ENCODE measurements at places on chromosomes 5 and 9.

DNA sequence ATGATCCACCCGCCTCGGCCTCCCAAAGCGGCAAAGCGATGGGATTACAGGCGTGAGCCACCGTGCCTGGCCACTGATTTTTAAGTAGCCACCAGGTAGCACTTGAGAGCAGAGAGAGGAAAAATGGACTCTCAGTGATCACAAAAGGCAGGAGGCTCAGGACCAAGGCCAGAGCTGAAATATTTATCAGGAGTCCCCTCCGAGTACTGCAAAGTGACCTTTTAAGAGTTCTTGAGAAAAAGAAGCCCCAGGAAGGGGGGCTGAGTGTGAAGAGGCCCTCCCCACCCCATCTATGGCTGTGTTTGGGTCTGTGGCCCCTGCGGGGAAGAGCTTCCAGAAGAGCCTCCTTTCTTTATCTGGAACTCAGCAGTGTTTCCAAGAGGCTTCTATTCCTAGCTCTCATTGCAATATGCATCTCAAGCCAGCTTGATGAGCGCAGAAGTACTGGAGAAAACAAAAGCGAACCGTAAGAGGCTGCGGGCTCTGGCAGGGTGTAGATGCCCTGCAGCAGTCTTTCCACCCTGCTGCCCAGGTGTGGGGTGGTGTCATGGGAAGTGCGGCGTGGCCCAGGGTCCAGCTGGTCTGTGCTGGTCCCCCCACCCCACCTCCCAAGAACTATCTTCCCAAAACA is 75.5 kb upstream of the CDK20 start:
- no peak for DNase-seq

DNA sequence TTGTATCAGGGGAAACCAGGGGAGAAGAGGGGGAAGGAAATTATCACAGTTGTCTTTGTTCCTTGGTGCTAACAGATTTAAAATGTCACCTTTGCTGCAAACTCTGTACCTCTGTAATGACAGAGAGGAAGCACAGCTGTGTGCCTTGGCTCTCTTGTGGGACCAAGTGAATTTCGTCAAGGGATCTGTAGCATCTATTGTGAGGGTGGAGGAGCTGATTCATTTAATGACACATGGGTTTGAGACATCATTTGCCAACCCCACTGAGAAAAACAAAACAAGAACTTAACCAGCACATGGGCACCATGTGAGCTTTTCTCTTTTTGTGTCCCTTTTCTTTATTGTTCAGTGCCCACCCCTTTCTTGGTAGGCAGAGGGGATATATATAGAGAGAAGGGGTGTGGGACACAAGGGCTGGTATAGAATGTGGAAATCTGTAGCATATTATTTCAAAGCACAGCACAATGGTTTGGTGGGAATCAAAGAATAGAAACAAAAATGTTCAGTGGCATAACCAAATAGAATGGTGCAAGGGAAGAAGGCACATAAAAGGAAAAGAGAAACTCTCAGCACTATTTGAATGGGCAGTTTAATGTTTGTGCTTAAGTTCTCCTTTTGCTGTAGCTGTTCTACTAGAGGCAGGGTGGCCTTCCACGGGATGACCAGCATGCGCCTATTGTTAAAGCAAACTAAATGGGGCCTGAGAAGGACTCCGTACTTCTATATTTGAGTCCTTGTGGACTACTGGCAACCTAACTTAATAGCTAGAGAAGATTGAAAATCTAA is 63.3 kb downstream of the LIX1 start:
- DNase-seq: no peak

- no peak for DNase-seq
These were observed 147.6 kb downstream of the RPS23 start for GRCh38 chr5:82130602-82131001.

DNA sequence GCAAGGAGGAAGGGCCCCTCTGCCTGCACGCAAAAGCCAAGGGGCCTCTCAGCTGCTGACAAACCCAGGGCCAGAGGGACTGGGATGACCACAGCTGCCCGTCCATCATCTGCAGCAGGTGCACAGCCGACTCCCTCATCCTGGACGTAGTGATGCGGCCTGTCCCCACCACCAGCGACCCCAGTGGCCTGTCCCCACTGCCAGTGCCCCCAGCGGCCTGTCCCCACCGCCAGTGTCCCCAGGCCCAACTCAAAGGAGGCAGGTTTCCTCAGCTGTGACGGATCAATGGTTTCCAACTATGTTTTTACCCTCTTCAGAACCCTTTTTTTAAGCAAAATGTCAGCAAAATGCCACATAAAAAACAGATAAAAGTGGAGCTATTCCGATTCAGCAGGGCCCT is 62.5 kb downstream of the VAV2 start:
- no peak for DNase-seq

GRCh38 chr9:83966209-83966582 is 13.8 kb downstream of the HNRNPK start:
- DNase-seq: no peak

- no peak for DNase-seq
These were observed 118.5 kb upstream of the ERCC6L2 start for GRCh38 chr9:95756986-95757385.

DNA sequence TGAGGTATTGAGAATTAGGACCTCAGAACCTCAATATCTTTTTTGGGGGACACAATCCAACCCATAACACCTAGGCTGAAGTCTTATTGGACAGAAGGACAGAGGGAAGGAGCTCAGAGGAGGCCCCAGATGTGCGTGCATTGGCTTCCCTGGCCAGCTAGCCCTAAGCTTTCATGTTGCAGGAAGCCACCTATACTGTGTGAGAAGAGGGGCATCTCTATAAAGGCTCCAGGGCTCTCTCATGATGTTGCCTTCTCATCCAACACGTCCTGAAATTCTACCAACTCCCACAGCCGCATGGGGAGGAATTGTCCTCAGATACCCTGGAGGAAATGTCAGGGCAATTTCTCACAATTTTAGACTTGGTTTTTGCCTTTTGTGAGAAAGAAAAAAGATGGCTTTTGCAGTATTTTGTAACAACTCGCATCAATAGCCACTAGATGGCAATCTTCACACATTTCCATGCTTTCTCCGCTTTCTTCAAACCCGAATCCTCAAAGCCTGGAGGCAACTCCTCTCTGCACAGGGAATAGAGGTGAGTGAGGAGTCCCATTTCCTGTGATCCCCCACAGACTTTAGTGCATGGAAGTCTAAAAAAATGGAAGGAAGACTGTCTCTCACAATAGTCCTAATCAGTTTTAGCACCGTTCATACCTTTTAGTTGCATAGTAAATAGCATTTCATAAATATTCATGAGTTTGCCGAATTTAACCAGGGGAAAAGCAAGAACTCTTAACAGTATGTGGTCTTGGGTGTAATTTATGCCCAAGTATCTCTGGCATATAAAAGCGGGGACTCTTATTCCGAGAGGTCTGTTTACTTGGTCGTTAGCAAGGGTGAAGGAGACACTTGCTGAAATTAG is 7.4 kb upstream of the PPP3R2 start:
- DNase-seq: peak; percentile 85

- peak; percentile 26 for DNase-seq
These were observed 49.2 kb downstream of the ANXA2R start for GRCh38 chr5:42990892-42991291.

DNA sequence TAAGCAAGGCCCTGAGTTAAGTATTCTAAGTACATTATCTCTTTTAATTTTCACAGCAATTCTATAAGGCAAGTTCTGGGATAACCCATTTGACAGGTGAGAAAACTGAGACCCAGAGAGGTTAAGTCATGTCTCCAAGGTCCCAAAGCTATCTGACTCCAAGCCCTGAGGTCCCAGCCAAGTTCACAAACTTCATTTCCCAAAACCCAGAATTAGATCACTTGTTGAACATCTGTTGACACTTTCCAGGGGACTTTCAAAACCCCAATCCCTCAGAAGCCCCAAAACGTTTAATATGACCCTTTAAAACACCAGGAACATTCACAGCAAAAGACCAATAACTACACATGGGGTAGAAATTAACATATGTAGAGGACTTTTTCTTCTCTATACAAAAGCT is 72.0 kb downstream of the SH3TC2 start:
- DNase-seq: no peak

- DNase-seq: peak; percentile 84
These were observed 13.3 kb downstream of the CAPSL start for GRCh38 chr5:35924950-35925722.

- DNase-seq: peak; percentile 62
These were observed 31.8 kb upstream of the ERAP2 start for GRCh38 chr5:96844481-96844990.

- no peak for DNase-seq
These were observed 19.6 kb downstream of the TENT4A start for GRCh38 chr5:6732634-6733410.

DNA sequence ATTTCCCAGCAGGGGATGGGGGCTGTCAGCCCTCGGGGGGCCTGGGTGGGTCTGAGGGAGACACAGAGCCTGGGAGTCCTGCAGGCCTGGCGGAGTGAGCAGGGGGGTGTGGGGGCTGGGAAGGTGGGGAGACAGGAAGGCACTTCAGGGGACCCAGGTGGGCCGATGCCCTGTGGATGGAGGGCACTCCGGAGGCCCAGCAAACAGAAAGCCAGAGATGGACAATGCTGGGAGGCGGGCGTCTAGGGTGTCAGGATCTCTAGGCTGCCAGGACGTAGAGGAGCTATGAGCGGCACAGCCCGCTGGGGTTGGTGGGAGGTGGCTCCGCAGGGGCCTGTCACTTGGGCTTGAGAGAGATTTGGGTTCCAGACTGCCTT is 87.6 kb upstream of the COL5A1 start:
- DNase-seq: no peak

DNA sequence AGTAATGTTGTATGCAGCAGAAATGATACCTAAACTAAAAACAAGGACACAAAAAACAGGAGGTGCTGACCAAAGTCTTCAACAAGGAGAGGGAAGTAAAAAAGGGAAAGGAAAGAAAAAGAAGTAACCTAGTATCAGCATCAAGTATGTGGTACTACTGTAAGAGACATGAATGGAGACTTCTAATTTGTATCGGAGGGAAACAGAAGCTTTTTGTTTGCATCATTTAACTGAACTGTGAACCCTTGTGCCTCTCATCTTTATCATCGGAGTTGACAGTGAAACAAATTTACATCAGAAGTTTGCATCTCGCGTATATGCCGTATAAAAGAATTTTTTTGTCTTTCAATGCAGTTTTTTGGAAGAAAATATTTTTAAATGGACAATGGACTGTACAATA is 6.3 kb downstream of the SRP19 start:
- DNase-seq: no peak

DNA sequence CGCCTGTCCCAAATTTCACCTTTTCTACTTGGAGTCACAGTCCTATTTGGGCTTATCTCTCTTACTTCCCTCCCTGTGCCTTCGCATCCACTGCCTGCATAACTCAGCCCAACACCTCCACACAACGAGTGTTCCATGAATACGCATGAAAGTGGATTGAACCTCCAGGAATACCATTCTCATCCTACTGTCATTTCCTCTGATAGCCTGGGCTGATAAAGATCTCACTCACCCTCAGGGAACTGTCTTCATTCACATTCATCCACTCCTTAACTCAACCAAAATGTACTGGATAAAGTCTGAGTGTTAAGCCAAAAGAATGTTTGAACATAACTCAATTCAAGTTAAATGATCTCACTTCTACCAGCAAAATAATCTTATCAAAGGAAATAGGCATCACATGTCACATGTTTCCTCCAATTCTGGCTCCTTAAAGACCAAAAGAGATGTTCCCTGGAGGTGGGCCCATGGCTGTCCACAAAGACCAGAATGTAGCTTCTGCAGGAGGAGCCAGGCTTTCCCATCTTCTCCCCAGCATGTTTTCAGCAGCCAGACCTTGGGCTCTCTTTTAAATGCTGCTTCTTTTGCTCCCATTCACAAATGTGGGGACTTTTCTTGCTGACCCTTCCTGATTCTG is 28.4 kb upstream of the TRIO start:
- no peak for DNase-seq

DNA sequence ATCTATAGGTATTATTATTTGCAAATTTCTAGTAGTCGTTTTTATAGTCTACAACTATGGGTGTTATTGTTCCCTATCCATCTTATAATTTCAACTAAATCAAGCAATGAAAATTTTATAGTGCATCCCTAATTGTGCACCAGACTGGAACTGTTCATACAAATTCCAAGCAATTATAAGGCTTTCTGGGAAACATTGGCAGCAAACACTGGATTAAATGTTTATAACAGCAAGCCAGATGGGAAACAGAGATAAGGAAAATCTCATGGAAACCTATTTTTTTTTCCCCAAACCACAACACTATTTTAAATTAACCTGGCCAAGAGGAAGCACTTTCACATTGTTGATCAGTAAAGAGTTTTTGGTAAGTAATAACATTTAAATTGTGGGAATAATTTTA is 524.3 kb downstream of the RASEF start:
- no peak for DNase-seq

GRCh38 chr5:179270581-179271427 is 74.5 kb downstream of the ADAMTS2 start:
- DNase-seq: no peak
